ENCODE measurements at places on chromosomes 2 and 18.

- DNase-seq, result no peak
Observed at GRCh38 chr2:189609853-189610252, 29.3 kb upstream of the SLC40A1 start.

DNA sequence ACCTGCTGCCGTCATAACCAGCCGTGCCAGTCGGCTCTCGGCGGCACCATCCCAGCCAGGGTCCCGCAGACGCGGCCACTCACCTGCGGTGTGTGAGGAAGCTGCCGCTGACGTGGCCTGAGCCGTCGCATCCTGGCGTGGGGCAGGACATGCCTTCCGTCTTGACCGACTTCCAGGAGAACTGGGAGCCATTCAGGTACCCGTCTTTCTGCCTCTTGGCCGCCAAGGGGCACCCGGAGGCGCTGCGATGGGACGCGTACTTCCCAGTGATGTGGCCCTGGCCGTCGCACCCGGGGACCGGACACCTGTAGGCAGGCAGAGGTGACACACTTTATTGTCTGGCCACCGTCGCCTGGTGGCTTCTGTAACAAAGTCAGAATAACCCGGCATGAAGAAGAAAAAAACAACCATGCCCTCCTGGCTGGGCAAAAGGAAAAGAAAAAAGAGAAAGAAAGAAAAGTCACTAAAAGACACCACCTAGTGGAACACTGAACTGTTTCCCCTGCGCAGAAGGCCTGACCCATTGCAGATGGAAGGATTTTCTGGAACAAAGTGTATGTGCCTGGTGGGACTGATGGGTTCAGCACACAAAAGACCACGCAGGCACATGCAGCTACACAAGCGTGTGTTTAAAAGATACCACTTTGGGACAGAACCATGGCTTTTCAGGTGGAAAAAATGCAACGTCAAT lies 94.9 kb upstream of the PXDN start:
- no peak for DNase-seq

GRCh38 chr18:11114653-11115052 lies 34.7 kb downstream of the PIEZO2 start:
- DNase-seq, result no peak

- DNase-seq, result no peak
Observed at GRCh38 chr2:215354771-215355695, 43.2 kb downstream of the ATIC start.

DNA sequence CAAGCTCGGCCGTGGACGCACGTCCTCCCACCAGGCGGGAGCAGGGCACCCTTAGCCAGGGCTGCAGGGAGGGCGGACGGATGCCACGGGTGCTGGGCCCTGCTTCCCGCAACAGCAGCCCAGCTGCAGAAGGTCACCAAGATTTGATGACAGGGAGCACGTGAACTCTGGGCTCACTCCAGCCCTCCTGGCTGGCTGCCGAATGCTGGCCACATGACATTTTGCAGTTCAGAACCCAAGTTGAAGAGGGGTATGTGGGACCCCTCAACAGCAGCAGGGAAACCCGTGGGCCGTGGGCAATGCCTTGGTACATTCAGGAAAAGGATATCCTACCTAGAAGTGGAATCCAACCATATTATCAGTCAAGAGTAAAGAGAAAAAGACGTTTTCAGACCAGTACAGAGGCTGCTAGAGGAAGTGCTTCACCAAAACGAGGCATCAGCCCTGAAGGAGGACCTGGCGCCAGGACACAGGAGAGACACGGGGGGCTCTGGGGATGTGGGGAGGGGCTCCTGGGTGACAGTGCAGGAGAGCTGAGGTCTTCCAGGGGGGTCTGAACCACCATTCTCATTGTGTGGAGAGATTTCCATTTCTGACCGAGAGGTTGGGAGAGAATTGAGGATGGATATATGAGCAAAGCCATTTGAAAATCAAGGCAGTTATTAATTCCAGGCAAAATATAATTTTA lies 107.4 kb upstream of the CTDP1 start:
- no peak for DNase-seq

DNA sequence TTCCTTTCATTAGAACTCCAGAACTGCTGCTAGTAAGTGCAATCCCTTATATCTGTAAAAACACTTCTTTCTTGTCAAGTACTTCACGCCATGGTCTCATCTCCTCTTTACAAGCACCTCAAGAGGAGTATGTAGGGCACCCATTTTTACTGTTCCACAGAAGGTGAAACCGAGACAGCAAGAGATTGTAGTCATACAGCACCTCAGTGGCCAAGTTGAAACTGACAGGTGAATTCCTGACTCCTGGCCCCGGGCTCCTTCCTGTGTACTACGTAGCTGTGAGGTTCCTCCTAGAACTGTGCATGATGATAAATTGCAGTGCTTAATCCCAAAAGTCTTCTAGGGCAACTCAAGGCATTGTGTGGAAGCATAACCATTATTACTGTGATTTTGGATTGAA lies 131.5 kb upstream of the MEIS1 start:
- DNase-seq, result no peak

All from NCI-H1092 treated with DMSO at 0.1 percent for 48 hours (cell line).